ENCODE measurements at places on chromosomes 16 and 17.

DNA sequence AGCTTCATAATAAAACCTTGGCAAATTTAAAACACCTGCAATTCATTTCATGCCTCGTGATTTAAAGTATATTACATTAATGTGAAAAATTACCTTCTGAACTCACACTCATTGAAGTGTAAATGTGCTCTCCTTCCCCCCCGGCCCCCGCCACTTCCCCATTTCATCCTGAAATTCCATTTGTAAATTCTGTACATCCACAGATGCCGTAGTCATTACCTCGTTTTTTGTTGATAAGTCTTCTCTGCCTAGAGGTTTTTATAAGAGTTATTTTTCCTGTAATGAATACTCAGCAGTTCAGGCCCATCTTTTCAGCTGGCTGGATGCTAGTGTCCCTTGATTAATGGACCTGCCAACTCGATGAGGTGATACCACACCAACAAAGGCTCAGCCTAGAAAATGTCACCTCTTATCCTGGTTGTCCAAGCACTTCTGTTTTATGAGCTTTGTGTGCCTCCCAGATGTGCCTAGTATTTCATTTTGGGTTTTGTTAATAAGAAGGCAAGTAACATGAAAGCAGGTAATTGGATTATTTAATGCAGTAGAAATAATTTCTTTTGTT, 64.8 kb upstream of the KIFC3 start:
- DNase-seq: no peak

DNA sequence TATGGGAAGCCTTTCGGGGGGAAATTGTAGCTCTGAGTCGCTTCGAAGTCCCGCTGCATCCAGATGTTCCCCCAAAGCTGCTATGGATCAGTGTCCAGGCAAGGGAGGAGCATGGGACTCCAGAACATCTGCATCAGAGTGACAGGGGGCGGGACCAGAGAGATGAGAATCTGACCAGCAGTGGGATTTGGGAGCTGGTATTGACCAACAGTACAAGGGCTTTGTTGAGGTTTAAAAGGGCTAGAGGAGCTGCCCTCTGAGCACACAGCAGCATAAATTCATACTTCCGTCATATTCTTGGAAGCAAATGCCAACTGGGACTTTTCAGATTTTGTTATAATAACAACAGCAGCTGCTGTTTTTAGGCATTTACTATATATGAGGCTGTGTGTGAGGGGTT, 10.6 kb downstream of the RBFOX1 start:
- DNase-seq: no peak

GRCh38 chr16:3223913-3224515, 10.9 kb downstream of the ZNF200 start:
- DNase-seq: no peak

DNA sequence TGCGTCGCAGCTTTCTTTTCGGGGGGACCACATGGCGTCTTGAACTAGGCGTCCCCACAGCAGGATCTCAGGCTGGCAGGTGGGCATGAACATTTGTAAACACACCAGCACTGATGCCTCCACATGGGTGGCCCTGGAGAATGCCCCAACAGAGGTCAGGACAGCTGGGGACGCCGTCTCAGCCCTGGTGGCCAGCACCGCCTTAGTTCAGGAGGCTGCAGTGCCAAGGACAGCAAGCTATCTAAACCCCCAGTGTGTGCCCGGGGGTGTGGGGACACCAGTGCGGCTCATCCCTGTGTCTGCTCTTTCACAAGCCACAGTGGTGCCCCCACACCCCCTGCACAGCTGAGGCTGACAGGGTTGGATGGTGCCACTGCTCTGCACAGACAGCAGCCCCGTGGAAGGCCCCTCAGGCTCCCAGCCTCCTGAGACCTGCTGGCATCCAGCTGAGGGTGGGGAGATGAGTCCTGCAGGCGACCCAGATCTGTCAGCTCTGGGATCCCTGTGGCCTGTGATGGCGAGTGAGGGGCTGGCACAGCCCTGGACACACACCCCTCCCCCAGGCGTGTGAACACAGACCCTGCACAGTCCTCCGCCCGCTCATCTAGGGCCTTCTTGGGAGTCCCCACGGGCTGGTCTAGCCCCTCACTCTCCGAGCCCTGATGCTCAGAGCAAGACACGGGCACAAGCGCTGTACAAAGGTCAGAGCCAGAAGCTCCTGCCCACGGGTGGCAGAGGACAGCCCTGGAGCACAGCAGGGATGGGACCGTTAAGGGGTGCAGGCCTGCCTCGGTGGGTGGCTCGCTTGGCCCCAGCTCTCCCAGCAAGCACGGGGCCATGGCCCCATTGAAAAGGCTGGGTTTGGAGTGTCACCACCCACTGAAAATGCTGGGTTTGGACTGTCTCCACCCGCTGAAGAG, 10.7 kb downstream of the FSCN2 start:
- DNase-seq: no peak

DNA sequence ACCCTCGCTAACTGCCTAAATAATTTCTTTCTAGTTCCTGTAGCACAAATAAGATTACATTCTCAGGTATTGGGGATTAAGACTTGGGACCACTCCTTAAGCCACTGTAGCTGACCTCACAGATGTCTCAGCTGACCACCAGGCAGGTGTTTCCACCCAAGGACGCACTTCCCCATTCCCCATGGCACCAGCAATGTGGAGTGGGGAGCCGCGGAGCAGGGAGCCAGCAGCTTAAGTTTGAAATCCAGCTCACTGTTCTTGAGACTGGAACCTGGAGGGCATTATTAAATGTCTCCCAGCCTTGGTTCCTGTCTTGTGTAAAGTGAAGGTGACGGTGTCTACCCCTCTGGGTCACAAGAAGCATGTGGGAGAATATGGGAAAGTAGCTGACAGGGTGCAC, 249.4 kb upstream of the CACNG5 start:
- no peak for DNase-seq

DNA sequence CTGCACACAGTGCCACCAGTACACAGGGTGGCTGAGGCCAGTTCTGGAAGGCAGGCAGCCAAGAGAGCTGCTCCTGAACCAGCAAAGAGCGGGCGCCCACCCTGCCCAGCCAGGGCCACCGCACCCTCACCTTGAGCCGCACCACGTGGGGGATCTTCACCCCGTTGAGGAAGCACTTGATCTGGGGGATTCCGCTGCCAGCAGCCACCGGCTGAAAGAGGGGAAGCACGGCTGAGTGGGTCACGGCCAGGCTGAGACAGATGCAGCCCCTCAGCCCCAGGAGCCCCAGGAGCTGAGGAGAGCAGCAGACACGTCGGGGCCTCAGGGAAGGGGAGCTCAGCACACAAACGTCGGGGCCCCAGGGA, 14.6 kb upstream of the CCDC154 start:
- no peak for DNase-seq

- DNase-seq: no peak
These were observed 177.2 kb downstream of the ABCC12 start for GRCh38 chr16:47978491-47979163.

DNA sequence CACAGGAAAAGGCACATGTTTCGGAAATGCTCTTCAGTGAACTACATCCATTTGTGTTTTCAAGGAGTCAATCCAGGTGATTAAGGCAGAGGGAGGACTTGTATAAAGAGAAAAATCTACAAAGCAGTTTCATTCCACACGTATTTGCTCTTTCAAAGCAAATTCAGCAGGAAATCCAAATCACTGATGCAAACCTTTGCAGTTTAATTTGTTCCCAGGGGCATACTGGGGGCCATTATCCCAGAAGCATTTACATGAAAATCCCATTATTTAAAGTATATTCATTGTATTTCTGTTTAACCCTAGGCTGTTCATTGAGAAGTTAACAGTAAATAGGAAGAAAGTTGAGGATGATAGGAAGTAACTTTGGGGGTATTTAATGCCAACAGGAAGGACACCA, 147.9 kb downstream of the PMP22 start:
- no peak for DNase-seq

DNA sequence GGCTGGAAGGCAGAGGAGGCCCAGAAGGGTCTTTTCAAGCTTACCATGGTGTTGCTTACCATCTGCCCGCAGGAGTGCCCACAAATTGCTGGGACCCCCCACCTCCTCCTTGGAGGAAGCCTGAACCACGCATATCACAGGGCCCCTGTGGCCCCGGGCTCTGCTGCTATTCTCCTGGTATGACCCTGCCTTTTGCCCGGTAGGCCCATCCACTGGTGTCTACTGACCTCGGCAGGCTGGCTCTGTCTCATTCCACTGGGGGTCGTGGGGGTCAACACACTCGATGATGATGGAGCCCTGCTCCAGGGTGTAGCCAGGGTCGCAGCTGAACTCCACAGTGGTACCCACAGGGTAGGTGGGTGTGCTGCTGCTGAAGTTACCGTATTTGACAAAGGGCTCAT, 8.2 kb upstream of the PHF12 start:
- DNase-seq: no peak

GRCh38 chr17:10192972-10193371, 5.4 kb downstream of the GAS7 start:
- DNase-seq: no peak

- no peak for DNase-seq
These were observed 15.2 kb downstream of the GALK1 start for GRCh38 chr17:75749545-75750389.

DNA sequence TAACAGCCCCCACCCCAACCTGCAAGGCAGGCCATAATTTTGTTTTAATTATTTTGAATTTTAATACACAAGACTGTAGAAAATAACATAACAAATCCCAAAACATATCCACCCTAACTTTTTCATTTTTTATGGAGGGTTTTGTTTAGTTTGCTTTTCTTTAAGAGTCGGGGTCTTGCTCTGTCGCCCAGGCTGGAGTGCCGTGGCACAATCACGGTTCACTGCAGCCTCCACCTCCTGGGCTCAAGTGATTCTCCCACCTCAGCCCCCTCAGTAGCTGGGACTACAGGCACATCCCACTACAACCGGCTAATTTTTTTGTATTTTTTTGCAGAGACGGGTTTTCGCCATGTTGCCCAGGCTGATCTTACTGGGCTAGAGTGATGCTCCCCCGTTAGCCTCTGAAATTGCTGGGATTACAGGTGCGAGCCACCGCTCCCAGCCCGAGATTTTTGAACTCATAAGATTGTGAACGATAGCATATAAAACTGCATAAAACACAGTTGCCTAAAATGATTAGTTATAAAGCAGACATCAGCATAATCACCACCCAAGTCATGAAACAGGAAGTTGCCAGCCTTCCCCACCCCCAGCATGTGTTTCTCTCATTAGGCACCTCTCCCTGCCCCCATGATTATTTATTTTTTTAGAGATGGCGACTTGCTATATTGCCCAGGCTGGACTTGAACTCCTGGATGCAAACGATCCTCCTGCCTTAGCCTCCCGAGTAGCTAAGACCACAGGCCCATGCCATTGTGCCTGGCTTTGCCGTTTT, 13.6 kb upstream of the DOC2B start:
- no peak for DNase-seq

DNA sequence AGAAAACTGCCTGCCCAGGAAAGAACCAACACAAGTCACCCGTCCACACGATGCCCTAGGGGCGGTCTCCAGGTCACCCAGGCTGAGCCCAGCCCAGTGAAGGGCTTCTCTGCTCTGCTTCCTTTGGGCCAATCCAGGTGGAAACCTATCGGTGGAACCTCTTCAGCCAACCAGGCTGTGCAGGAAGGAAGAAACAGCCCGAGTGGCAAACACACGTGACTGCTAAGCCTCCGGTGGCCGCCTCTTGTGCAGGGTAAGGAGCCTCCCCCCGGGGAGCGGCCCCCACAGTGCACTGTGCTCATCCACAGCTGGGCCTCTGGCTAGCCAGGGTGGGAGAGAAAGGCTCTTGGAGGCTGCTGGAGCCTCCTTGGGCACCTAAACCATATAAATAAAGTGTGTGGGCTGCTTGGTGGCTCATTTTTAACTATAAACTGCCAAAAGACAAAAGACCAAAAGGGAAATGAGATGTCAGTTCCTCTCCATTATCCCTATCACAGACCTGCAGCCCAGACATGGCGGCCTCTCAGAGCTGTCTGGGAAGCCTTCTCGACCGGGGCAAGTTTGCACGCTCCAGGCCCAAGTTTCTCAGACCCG, 2.4 kb downstream of the RTN4RL1 start:
- no peak for DNase-seq
